Muscle of back (tissue), 13 donors: ENCODE measurements at places on chromosomes 13 and 19. TPM values are rescaled to one million over a fixed set of nuclear protein-coding genes. Genes with fewer than 3 reads are reported as not detected.

- DNase-seq: no peak
Observed at GRCh38 chr13:112248406-112248760, 127.8 kb upstream of the SPACA7 start.

The GMIP gene
- polyA plus RNA-seq: 1.9 TPM

- DNase-seq: no peak
Observed at GRCh38 chr13:47475441-47475948, 525.6 kb downstream of the SUCLA2 start.

The RFPL4A gene
- 0.27 TPM for polyA plus RNA-seq

The MIDN gene
- 27.7 TPM for polyA plus RNA-seq

The ACER1 gene
- polyA plus RNA-seq: not detected
